ENCODE measurements at places on chromosomes 2 and 18.

DNA sequence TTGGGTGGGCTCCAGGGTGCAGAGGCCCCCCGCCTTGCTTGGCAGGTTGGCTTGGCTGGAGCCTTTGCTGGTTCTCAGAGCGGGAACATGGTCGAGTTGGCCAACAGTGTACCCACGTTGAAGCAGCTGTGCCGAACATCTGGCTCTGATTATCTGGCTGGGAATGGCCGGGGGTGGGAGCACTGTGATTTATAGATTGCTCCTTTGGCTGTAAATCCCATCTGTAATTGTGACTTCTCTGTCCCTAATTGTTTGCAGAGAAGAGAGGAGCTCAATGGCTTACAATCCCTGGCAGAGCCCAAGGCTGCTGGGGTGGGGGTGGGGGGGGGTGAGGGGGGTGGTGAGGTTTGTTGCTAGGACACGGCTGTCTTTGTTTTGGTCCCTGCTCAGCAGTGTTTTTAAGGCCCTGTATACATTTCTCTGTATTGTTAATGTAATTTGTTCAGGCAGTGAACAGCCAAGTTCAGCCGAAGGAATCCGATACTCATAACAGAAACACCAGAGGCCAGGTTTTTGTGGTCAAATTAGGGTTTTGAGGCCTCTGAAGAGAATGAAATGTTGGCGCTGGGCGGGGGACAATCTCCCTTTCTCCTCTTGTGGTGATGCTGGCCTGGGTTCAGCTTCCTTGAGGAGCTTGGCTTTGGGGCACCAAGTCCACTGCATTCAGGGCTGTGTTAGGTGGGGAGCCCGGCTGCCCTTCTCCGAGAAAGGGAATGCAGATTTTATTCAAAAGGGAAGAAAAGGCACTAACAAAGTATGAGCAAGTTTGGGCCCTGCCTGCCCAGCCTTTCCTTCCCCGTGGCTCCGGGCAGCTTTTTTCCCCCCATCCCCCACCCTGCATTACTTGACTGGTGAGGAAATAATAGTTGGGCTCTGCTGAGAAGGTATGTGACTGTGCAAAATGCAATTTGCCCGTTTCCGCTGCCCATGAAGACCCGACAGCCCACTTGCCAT is 82.5 kb downstream of the TCF7L1 start:
- H3K36me3 ChIP-seq, result no peaks in the 10 kb centered on the region
- H3K4me1 ChIP-seq, result no peaks in the 10 kb centered on the region

GRCh38 chr18:58953627-58954026 is 89.0 kb downstream of the ZNF532 start:
- DNase-seq, result no peak
- no peak overlapping the region for H3K4me3 ChIP-seq
- no peaks in the 10 kb centered on the region for H3K27me3 ChIP-seq

DNA sequence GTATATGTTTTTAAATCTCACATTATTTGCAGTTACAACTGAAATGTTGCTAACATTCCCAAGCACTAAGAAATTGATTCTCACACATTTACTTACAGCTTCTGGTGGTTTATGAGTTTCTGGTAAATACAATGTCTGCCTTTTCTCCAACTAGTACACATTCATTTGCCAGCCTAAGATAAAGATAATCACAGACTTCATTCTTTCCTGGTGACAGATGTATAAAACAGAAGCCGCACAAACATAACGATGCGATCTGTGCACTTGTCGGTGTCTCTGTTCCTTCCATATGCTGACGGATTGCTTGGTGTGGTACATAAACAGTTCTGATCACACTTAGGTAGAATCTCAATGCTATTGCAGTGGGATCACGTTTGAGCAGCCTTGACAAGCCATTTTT is 100.4 kb upstream of the DDX18 start:
- H3K36me3 ChIP-seq, result no peaks in the 10 kb centered on the region
- no peak overlapping the region for H3K4me3 ChIP-seq
- no peaks in the 10 kb centered on the region for H3K27me3 ChIP-seq
- H3K27ac ChIP-seq, result no peak overlapping the region

- no peak overlapping the region for H3K4me3 ChIP-seq
- no peak overlapping the region for H3K27ac ChIP-seq
- H3K27me3 ChIP-seq, result no peaks in the 10 kb centered on the region
- H3K36me3 ChIP-seq, result no peaks in the 10 kb centered on the region
- no peaks in the 10 kb centered on the region for H3K4me1 ChIP-seq
Observed at GRCh38 chr2:5766561-5766960, 74.4 kb downstream of the SOX11 start.

GRCh38 chr2:671072-671471 is 6.1 kb downstream of the TMEM18 start:
- H3K27me3 ChIP-seq, result no peaks in the 10 kb centered on the region
- H3K4me1 ChIP-seq, result peaks cover 25% of the 10 kb centered on the region
- peaks cover 71% of the 10 kb centered on the region for H3K36me3 ChIP-seq
- DNase-seq, result no peak
- no peak overlapping the region for H3K4me3 ChIP-seq

GRCh38 chr2:74924463-74925265 is 33.8 kb upstream of the POLE4 start:
- peaks cover 4% of the 10 kb centered on the region for H3K27me3 ChIP-seq
- no peak overlapping the region for H3K4me3 ChIP-seq
- no peaks in the 10 kb centered on the region for H3K4me1 ChIP-seq
- no peak for DNase-seq

DNA sequence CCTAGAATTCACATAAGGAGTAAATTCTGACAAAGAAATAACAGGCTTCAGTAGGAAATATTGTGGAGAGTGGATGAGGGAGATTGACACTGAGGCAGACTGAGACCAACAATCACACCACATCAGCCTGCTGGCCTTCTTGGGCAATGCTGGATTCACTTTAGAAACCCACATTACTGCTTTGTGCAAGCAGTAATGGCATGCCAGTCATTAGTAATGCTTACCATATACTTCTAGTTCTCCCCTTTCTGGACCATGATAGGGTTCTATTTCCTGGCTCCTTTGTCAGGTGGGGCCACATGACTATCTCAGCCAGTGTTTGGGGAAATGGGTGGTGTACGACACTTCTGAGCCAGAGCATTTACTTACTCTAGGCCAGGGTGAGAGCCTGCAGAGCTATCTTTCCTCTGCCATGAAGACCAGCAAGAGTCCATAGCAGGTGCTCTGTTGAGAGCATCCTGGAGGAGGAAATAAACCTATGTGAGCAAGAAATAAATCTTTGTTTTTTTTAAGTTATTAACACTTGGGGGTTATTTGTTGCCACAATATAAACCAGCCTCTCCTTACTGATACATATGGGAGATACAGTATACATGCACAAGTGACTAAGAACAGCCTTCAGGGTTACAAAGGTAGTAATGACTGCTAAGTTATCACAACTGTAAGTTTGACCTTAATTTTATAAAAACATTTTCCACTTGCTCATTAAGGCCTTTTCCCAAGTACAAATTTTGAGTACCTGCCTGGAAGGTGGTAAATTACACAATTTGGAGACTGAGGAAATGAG is 89.3 kb upstream of the TANK start:
- no peak for DNase-seq
- H3K4me1 ChIP-seq, result peaks cover 16% of the 10 kb centered on the region
- H3K27me3 ChIP-seq, result peaks cover 2% of the 10 kb centered on the region
- no peaks in the 10 kb centered on the region for H3K36me3 ChIP-seq

DNA sequence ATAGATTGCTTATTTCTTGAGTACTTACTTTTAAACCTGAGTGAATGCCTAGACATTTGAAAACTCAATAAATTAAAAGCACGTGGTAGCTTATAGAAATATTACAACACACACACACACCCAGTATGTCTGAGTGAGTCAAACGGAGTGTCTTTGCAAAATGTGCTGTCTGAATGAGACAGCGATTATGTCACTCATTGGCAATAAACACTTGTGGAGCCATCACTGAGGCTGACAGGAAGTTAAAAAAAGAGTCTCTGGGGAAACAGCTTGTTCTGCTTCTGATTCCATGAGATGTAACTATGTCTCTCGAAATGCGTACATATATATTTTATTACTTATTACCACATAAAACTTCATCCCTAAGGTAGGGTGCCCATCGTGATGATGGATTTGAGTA is 22.3 kb upstream of the VPS4B start:
- no peak for DNase-seq
- no peak overlapping the region for H3K27ac ChIP-seq
- H3K27me3 ChIP-seq, result peaks cover 8% of the 10 kb centered on the region
- H3K4me3 ChIP-seq, result no peak overlapping the region
- no peaks in the 10 kb centered on the region for H3K4me1 ChIP-seq

GRCh38 chr2:232951891-232952290 is 61.2 kb downstream of the NGEF start:
- no peaks in the 10 kb centered on the region for H3K36me3 ChIP-seq
- H3K27ac ChIP-seq, result no peak overlapping the region
- no peaks in the 10 kb centered on the region for H3K4me1 ChIP-seq

DNA sequence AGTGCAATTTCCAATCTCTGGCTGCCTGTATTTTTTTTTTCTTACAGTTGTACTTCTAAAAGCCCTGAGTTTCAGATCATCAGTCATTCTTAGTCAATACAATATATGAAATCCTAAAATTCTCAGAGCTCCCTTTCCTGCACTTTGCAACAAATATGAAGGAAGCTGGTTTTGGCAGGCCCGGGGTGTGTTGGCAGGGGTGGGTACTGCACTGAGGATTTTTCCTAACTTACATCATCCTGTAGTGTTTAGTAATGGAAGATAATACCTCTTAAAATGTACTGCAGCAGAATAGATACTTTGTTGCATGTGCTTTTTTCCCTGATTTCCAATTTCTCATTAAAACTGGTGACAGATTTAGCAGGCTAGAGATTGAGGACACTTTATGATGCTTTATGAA is 374.6 kb downstream of the PTH2R start:
- H3K36me3 ChIP-seq, result no peaks in the 10 kb centered on the region
- H3K27ac ChIP-seq, result no peak overlapping the region
- H3K4me1 ChIP-seq, result no peaks in the 10 kb centered on the region
- no peak for DNase-seq
- no peaks in the 10 kb centered on the region for H3K27me3 ChIP-seq
- H3K4me3 ChIP-seq, result no peak overlapping the region

GRCh38 chr2:161430386-161430785 is 14.3 kb downstream of the TBR1 start:
- H3K27ac ChIP-seq, result no peak overlapping the region
- H3K36me3 ChIP-seq, result peaks cover 10% of the 10 kb centered on the region
- no peak for DNase-seq
- H3K4me1 ChIP-seq, result peaks cover 14% of the 10 kb centered on the region

DNA sequence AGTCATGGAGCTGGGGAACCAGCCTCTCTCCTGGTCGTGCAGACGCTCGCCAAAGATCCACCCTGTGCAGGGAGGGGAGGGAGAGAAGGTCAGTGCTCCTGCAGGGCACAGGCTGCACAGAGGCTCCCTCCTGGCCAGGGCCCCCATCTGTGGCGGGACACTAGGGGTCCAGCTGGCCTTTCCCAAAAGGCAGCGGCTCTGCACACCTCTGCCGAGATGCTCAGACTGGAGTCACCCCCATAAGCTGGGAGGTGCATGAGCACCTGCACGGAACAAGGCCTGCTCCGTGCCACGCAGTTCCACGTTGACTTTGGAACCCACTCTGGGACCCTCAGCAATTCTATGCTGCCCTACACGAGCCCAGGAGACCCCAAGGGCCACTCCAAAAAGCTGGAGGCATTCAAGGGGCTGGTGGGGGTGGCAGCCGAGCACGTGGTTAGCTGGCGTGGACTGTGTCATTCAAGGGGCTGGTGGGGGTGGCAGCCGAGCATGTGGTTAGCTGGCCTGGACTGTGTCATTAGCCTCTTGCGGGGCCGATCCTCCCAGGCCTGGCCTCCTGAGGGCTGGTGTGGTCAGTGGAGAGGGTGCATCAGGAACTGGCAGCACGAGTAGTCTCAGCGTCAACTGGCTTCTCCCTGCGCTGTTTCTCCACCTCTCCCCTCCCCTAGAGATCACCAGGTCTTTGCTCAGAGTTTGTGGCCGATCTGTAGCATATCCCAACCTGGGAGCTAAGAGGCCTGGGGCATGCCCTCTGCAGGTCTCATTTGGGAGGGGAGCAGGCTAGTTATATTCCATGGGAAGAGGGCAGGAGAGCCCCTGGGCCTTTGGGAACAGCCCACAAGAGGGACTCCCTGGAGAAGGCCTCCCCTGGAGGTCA is 9.8 kb downstream of the SNORC start:
- DNase-seq, result no peak
- H3K4me3 ChIP-seq, result no peak overlapping the region
- peaks cover 2% of the 10 kb centered on the region for H3K4me1 ChIP-seq

DNA sequence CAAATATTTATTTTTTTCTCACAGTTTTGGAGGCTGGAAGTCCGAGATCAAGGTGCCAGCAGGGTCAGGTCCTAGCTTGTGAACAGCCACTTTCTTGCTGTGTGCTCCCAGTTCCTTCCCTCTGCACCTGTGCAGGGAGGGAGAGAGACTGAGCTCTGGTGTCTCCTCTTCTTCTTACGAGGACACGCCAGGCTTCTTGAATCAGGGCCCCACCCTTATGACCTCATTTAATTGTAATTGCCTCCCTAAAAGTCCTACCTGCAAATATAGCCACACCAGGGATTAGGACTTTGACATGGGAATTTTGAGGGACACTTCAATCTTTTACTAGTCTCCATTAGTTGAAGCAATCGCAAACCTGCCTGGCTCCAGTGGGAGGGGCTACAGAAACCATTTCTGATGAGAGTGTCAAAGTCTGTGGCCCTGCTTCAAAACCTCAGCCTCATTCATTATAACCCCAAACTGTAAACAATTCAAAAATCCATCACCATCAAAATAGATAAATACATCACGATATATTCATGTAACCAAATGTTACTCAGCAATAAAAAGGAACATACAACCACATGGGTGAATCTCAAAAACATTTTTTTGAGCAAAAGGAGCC is 18.2 kb upstream of the SEH1L start:
- no peaks in the 10 kb centered on the region for H3K36me3 ChIP-seq
- DNase-seq, result no peak
- H3K27ac ChIP-seq, result no peak overlapping the region
- no peak overlapping the region for H3K4me3 ChIP-seq
- peaks cover 1% of the 10 kb centered on the region for H3K4me1 ChIP-seq

- H3K4me1 ChIP-seq, result no peaks in the 10 kb centered on the region
- no peaks in the 10 kb centered on the region for H3K27me3 ChIP-seq
- H3K36me3 ChIP-seq, result no peaks in the 10 kb centered on the region
Observed at GRCh38 chr2:217880891-217881290, 121.9 kb downstream of the TNS1 start.

GRCh38 chr2:26018184-26019055 is 15.5 kb upstream of the RAB10 start:
- no peak for DNase-seq
- H3K27ac ChIP-seq, result no peak overlapping the region
- H3K36me3 ChIP-seq, result no peaks in the 10 kb centered on the region
- H3K27me3 ChIP-seq, result no peaks in the 10 kb centered on the region
- no peak overlapping the region for H3K4me3 ChIP-seq

GRCh38 chr2:97911206-97911921 is 84.4 kb downstream of the TMEM131 start:
- peak overlapping the region; percentile 22 for H3K27ac ChIP-seq
- H3K27me3 ChIP-seq, result no peaks in the 10 kb centered on the region
